ENCODE measurements at places on chromosomes 5 and 9.

DNA sequence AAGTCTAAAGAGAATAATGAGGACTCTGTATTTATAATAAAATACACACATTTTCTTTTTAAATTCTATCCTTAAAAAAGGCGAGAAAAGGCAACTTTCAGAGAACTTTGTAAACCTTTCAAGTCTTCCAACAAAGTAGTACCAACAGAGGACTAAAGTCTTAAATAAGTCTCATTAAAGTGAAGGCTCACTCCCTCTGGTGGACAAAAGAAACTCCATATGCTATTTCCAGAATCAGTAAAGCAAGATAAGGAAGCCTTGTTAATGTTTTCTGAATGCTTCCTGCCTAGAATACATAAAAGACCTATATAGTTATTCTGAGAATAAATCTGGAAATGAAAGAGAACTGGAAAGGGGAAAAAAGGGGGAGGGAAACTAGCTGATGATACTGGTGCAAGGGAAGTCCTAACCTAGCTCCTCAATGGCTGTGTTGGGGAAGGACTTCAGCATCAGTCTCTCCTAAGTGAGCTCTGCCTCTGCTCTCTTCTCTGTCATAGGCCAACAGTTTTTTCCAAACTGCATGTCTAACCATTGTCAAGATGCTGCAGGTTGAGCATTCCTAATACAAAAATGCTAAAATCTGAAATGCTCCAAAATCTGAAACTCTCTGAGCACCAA, 7.2 kb downstream of the HMGCS1 start:
- no peak for DNase-seq

GRCh38 chr9:29773676-29774075, 2200.4 kb upstream of the C9orf72 start:
- no peak for DNase-seq

- DNase-seq = no peak
Measured at GRCh38 chr9:4859035-4859434, 66.3 kb downstream of the RCL1 start.

DNA sequence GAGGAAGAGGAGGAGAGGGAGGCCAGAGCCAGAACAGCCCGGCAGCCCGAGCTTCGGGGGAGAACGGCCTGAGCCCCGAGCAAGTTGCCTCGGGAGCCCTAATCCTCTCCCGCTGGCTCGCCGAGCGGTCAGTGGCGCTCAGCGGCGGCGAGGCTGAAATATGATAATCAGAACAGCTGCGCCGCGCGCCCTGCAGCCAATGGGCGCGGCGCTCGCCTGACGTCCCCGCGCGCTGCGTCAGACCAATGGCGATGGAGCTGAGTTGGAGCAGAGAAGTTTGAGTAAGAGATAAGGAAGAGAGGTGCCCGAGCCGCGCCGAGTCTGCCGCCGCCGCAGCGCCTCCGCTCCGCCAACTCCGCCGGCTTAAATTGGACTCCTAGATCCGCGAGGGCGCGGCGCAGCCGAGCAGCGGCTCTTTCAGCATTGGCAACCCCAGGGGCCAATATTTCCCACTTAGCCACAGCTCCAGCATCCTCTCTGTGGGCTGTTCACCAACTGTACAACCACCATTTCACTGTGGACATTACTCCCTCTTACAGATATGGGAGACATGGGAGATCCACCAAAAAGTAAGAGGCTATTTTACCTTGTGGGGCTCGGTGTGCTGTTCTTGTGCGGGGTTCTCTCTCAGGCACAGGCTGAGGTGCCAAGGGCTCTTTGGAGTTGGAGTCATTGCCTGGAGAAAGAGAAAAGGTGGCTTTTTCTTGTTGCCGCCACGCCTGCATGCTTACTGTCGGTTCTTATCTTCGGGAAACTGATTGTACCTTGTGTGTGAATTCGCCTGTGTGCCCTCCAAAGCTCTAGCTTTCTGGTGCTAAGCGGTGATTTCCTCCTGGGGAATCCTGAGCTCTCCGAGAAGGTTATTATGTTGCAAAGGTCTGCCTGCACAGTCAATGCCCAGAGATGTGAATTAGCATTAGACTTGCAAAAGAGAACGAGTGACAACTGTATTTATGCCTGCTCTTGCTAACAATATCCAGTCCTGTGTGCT, at the start of gene ISL1:
ISL1 (plus strand) TSS at position 318 of the 991 bp plus-strand sequence; CDS start at position 542, 224 bp downstream.
- no peak for DNase-seq

- no peak for DNase-seq
Measured at GRCh38 chr9:105059252-105059651, 131.3 kb upstream of the ABCA1 start.

DNA sequence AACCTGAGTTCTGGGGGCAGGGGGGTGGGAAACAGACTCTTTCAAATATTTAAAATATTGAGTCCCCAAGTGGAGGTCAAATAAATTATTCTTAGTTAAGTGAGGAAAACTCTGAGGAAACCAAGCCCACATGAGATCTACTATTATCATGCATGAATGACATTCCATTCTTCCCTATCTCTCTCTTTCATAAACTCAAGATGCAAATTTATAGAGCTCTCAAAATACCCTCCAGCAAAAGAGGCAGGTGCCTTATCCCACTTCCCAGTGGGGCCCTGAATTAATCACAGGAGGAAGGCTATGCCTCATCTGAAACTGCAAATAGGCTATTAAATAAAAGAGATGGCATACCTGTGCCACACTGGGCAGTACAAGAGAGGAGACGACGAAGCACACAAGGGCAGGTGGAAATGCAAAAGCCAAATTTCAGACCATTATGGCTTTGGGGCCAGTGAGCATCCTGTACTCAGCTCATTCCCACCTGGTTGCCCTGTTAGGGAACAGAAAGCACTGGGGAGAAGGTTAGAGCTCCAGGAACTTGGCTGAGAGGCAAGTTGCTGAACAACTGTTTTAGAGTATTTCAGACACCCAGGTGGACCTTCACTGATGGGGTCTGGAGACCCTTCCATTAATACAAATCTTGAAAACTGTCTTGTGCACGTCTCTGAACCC, 102.2 kb upstream of the EQTN start:
- DNase-seq = no peak

- no peak for DNase-seq
Measured at GRCh38 chr5:35320029-35320428, 89.7 kb upstream of the PRLR start.

GRCh38 chr9:137041124-137041523, 4.9 kb downstream of the NPDC1 start:
- DNase-seq = no peak

DNA sequence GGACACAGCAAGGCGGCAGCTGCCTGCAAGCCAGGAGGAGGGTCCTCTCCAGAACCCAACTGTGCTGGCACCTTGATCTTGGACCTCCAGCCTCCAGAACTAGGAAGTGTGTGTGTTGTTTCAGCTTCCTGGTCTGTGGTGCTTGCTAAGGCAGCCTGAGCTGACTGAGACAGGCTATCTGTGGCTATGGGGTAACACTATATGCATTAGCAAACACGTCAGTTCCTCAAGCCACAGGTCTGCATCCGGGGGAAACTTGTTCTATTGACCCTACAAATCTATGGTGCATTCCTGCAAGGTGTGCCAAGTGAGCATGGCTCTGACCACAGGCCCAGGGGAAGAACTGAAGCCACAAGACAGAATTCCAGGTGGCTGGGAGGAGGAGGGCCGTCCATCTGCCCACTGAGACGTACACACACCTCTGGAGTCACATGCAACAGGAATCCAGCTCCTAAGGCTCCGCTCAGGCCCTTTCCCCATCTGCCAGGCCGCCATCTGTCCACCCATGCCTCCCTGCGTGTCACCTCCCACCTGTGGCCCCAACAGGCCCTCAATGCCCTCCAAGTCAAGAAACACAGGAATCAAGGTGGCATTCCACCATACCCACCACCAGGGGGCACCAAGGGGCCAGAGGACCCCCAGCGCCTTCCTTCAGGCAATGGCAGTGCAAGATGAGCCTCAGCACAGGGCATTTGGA, 174.9 kb downstream of the ROR2 start:
- peak; percentile 65 for DNase-seq

- DNase-seq = no peak
Measured at GRCh38 chr9:115989831-115990230, 163.8 kb upstream of the PAPPA start.

GRCh38 chr5:15695215-15695731, 195.3 kb downstream of the FBXL7 start:
- DNase-seq = no peak

GRCh38 chr9:109817146-109817845, 37.3 kb downstream of the PALM2AKAP2 start:
- no peak for DNase-seq

DNA sequence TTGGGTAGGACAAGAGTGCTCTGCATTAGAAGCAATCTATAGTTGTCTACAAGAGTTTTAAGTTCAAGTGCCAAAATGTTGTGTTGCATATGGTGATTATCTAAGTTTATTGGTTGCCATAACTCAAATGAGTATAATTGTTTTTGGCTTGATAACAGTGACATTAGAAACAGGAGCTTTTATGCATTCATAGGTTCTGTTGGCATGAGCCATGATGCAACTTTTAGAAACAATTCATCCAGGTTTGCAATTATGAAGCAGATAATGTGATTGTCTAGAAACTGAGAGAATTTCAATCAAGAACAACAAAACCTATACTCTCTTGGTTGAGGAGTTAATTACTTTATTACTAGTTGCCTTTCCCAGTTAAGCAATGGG, 137.0 kb downstream of the PBX3 start:
- DNase-seq = no peak

GRCh38 chr5:100890461-100891008, 12.5 kb downstream of the ST8SIA4 start:
- no peak for DNase-seq

- DNase-seq = peak; percentile 71
Measured at GRCh38 chr9:97386733-97387503, 25.0 kb upstream of the TDRD7 start.

DNA sequence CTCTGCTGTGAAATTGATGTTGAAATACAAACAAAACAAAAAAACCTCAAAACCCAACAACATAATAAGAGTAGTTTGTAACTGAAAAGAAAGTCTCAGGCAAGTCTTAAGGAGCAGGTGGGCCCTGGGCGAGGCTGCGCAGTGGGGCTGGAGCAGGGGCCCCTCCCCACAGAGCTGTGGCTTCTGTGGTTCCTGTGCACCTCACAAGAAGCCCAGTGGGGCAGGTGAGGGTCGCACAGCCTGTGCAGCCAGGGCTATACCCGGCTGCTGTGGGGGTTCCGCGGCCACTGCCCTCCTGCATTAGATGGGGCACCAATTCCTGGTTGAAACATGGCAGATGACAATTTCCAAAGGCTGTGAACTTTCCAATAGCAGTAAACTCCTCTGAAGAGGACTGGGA, 75.3 kb downstream of the TRIO start:
- no peak for DNase-seq

- no peak for DNase-seq
Measured at GRCh38 chr9:128702949-128703615, 779 bp downstream of the PKN3 start.

DNA sequence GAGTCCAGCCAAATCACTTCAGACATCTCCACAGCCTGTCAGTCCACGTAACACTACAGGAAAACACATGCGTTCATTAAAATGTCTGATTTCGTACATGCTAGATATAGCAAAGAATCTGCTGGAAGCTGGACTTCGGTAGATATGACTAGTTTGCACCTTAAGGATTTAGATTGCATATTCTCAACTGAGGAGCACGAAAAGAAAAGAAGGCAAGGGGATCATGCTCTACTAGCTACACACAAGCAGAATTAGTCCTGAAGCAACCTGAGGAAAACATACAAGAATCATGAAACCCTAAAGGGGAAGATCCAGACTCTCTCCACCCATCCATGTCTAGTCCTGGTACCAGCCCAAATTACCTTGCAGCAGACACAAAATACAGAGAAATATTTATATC, 36.1 kb upstream of the SSBP2 start:
- DNase-seq = no peak

- DNase-seq = no peak
Measured at GRCh38 chr9:16090907-16091629, 538.2 kb downstream of the CCDC171 start.

DNA sequence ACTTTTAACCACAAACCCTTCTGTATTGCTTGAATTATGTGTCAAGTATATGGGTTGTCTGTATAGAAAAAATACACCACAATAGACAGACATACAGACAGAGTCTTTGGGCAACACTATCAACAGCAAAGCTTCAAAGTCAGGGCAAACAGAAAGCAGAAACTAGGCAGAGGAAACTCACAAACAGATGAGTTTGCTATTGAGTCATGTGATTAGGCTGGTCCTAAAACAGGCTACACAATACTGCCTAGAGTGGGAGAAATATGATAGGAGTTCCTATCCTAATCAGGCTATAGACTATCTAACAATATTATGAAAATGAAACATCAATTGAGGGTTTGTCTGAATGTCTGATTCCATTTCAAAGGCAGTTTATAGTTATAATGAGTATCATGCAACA, 156.4 kb downstream of the EDIL3 start:
- no peak for DNase-seq

DNA sequence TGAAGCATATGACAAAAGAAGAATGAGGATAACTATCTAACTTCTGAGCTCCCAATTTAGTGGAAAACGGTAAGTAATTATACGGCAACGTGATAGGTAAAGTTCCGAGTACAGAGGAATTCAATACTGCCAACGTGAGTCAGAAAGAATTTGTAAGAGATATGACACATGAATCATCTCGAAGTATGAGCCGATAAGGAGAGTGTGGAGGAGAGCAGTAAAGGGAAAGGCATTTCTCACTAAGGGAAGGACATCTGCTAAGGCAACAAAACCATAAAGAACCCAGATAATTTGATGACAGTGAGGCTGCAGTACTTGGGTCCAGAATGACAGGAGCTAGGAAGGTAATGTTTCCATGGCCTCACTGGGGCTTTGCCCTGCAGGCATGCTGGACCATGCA, 11.0 kb downstream of the MPDZ start:
- no peak for DNase-seq

- DNase-seq = no peak
Measured at GRCh38 chr5:162187371-162187770, 119.8 kb downstream of the GABRG2 start.

DNA sequence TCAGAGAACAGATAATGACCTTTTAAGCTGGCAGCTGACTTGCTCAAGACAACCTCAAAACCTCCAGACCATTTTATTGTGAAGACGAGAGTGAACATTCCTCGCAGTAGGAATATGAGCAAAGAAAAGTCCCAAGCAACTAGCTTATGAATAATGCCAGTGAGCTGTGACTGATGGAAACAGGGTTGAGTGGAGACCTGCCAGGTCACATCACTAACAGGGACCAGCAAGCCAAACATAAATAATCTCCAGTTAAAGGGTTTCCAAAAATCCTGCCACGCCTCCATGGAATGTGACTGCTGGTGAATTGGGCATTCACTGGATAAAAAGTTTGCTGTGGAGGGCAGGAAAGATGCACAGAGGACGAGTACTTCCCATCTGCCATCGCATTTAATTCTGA, 185.4 kb downstream of the CRB2 start:
- no peak for DNase-seq

- no peak for DNase-seq
Measured at GRCh38 chr9:37248651-37249163, 128.3 kb downstream of the ZCCHC7 start.

GRCh38 chr5:36629729-36630128, 23.3 kb downstream of the SLC1A3 start:
- no peak for DNase-seq

DNA sequence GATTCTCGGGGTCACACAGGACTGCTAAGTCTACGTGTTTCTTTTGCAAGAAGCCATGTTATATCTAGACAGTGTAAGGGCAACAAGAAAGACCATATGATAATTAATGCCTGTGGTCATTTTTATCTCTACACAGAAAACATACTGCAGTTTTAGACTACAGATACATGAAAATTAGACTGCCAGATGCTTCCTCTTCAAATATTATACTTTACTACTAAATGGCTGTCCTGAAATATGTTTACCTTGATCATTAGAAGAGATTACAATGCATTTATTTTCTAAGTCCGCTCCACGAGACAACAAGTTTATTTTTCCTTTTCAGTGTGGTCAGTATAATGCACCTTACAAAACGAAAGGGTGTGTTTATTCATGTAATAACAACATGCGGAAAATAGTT, 147.6 kb downstream of the KIAA0825 start:
- DNase-seq = no peak
